ENCODE measurements at places on chromosomes 12 and 14.

DNA sequence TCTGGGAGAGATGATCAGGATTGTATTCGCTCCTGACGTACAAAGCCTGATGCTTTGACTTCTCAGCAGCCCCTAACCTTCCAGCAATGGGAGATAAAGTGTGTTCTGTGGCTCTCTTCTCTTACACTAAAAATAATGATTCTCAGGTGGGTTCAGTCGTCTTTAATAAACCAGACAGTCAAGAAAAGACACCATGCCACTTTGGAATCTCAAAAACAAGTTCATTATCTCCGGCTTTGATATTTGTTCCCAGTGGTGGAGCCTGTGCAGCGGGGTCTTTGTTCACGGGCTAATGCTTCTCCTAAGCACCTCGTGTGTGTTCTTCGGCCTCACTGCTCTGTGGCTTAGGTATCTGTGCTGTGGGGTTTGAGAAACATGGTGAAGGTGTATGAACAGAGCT is 1.6 kb downstream of the ACVR1B start:
- no peak for DNase-seq

- DNase-seq, result no peak
Observed at GRCh38 chr12:121085506-121086353, 46.7 kb upstream of the OASL start.

DNA sequence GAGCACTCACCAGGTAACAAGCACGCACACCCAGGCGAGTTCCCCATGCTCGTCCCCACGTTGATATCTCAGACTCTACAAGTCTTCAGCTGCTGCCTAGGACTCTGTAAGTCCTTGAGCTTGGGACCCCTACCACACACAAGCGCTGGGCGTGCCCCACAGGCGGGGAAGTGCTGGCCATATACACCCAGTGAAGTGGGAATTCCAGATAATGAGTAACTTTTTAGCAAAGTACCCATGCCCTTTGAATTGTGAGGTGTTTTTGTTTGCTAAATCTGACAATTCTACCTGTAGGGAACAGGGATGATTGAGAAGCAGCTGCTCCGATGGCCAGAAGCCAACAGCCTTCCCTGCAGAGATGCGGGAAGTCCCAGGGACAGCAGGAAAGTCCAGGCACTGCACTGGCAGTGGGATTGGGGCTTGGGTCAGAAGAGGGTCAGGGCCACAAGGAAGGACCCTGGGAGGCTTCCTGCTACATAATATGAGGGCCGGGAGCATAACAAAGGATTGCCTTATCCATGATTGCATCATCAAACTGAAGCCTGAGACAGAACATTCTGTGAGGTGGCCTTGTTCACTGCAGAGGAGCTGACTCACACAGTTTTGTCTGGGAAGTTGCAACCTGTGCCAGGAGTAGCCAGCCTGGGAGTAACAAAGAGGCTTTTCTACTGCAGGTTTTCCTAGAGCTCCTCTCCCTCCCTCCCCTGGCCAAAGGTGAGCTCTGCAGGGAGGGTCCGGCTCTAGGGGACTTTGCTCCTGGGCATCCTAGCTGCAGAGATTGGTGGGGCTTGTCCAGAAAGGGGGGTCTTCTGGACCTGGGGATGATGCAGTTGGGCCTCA is 13.2 kb upstream of the SERPINA3 start:
- DNase-seq, result peak; percentile 88

DNA sequence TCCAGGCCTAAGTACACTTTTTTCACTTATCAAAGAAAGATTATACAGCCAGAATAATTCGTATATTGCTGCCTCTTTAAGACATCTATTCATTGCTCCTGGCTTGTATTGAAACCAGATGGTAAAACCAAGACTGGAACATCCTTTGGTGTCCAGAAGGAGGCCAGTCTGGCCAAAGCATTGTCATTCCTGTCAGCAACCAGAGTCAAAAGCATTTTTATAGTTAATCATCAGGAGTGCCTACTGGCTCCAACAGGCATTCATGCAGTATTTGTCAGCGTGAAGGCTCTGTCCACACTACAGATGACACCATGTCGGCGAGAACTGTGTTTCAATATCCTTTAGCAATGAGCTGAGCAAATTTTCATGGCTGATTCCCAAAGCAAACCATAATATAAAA is 118.0 kb upstream of the G2E3 start:
- DNase-seq, result no peak

DNA sequence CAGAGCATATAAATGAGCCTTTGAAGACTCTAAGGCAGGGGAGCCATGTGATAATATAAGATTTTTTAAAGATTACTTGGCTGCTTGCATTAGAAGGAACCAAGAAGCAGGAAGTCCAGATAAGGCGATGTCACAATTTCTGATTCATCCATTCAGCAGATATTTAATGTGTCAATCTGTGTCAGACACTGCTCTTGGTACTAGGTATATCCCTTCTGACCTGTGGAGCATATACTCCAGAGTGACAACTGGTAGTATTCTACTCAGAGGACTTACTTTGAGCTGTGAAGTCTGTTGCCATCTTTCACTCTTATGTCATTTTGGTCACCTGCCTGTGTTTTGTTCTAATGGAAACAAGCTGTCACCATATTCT is 10.7 kb downstream of the EID3 start:
- DNase-seq, result no peak

DNA sequence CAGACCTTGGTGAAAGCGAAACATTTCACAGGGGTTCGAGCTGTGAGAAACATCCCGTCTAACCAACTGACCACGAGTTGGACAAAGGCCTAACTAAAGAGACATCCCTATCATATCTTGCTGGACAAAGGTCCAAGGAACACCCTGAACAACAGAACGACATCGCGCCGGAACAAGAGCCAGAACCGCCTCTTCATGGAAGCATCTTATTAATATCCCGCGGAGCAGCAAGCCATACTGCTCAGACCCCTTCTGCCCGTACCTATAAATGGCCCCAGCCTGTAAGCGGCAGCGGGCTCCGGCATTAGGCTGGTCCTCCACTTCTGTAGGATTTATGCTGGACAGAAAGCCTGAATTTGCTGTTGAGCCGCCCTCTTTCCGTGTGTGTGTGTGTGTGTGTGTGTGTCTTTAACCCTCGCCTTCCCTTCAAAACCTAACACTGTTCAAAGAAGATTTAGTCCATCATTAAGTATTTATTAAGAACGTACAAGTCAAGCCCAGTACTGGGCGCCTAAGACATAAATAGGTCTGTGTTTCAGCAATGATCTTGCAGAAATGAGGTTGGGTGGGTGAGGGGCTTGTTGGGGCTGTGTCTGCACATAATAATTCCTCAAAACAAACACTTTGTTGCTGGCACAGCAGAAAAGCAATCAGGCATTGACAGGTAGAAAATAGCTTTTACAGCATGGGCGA is 1.9 kb downstream of the SLC6A15 start:
- DNase-seq, result no peak

- DNase-seq, result no peak
Observed at GRCh38 chr12:53042607-53043454, 7.0 kb upstream of the TNS2 start.

DNA sequence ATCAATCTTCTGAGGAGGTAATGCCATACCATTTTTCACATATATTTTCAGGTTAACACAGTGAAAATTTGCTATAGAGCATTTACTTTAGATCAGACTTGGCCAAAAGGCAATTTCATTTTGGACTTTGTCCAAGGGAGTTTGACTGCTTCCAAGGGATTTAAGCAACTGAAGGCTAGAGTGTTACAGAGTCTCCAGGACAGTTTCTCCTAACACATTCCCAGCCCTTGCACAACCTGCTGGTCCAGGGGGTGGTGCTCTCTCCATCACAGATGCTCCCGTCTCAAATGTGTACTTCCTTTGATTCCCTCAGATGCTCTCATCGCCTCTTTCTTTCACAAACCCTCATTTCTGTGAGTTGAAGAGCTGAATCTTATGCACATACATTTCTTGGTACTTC is 143.1 kb downstream of the TPH2 start:
- DNase-seq, result no peak

DNA sequence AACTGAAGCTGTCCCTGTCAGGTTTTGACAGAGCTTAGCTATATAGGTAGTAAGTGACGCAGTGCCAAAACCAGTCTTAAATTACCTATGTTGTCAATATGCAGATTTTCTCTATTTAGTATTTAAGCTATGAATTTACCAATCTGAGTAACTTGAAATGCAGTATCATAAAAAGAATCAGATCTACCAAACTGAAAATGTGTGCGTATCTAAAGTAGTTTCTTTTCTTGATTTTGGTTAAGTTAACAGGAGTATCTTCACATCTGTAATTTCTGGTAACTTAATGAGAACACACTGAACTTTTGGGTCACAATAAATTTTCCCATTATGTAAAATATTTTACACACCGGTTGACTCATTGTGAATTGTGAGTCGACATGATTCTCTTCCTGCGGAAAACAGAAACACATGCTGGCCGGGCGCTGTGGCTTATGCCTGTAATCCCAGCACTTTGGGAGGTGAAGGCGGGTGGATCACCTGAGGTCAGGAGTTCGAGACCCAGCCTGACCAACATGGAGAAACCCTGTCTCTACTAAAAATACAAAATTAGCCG is 45.1 kb downstream of the TRAF3 start:
- DNase-seq, result no peak

DNA sequence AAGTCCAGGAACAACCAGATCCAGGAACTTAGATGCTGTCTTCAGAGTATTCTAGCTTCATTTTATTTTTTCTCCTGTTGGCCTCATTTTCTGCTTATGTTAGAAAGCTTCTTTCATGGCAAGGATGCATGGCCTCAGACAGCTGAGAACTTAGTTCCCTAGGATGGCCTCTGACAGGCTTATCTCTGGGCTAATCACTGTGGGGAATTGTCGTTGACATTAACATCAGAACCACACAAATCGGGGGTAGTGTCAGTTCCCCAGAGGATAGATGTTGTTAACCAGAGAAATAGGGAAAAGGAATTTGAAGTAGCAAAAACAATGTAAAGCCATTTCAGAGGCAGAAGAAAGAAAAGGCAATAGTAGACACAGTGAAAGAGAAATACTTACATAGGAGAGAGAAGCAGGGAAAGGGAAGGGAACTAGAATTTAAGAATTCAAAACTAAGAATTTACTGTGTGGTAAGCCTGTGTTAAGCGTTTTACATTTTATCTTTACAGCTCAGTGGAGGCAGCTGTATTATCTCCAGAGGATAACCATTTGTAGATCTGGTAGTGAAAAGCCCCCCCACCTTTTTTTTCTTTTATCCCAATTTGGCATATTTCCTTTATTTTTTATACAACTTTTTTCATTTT is 21.8 kb downstream of the FUT8 start:
- DNase-seq, result peak; percentile 31

DNA sequence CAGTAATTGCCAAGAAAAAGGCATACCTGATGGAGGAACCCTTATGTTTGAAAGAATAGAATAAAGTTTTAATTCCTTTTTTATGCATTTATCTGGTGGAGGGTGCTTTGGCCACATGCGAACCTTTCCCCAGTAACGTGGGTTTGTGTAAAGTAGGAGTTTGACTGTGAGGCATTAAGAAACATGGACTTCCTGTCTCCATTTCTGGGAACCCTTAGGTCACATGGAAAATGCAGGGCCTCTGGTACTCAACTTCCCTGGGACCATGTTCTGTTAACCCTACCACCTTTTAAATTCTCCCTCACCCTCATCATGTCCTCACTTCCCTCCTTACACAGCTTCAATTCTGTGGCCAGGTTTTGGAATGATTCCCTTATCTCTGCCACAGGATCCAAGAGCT is 80.3 kb downstream of the PPM1A start:
- no peak for DNase-seq
